NCI-H774 (cell line): ENCODE measurements at places on chromosomes 4 and X.

DNA sequence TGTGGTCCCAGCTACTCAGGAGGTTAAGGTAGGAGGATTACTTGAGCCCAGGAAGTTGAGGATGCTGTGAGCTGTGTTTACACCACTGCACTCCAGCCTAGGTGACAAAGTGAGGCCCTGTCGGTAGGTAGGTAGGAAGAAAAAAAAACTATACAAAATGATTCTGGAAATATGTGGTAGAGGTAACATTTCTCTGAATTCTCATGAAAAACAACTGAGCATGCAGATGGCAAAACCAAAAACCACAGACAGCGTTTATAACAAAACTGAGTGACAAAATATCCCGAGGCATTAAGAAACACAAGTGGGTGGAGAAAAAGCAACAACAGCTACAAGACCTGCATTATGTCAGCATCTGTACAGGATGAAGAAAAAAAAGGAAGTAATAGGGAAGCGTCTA lies 211.7 kb downstream of the DLG3 start:
- DNase-seq, result no peak

DNA sequence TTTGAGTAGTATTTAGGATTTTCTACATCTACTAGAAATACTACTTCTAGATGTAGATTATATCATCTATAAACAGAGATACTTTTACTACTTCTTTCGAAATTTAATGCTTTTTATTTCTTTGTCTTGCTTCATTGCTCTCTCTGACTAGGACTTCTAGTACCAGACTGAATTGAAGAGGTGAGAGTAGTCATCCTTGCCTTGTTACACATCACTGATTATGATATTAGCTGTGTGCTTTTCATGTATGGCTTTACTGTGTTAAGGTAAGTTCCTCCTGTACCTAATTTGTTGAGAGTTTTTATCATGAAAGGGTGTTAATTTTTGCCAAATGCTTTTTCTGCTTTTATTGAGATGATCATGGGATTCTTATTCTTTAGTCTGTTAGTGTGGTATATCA lies 19.6 kb upstream of the IL2 start:
- no peak for DNase-seq

GRCh38 chrX:145631461-145631951 lies 186.1 kb upstream of the SLITRK2 start:
- DNase-seq, result no peak

DNA sequence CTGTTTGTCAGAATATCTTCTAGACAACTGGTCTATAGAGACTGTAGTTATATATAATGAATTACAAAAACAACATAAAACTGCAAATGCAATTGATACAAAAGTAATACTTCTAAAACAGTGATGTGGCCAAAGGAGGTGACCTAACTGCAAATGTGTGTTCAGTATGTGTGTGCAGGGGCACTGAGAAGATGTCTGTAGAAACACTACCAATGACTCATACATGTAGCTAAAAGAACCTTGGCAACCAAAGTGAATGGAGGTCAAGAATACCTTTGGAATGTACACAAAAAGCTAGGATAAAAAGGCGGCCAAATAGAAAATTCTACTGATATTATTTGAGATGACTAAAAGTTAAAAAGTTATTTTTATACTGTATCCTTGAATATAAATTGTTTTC lies 261.8 kb downstream of the CAMK2D start:
- no peak for DNase-seq

- no peak for DNase-seq
Observed at GRCh38 chr4:108382751-108383150, 214.0 kb upstream of the LEF1 start.

- DNase-seq, result no peak
Observed at GRCh38 chr4:3391422-3391821, 50.3 kb upstream of the HGFAC start.

DNA sequence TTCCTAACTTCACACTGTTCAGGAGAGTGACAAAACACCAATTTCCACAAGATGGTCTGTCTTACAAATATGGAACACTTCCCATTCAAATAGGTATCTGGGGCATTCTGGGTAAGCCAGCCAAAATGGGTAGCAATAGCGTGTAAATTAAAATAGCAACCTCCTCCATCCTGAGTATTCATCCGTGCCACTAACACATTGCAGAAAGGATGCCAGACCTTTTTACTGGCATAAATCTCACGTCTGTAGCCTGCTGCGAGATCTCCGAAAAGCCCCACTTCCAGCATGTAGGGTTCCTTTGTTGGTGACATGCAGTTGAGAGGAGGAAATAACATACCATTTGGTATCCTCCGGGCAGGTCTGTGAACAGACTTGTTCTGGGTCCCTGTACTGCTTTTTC lies 52.7 kb upstream of the RAI2 start:
- DNase-seq, result no peak

DNA sequence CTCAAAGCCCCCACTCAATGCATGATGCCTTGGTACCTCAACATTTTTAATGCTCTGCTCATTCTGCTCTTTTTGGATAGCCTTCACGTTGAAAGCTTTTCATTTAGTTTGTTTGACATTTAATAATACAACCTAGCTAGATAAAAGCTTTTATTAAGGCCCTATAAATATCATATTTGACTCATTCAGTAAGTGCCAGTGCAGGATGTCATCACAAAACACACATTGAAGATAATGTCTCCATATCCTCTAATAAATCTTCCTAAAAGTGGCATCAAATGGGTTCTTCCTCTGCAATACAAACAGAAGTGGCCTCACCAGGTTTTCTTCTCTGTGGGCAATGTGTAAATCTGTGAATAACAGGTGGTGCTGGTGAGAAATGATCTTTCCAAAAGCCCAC lies 12.0 kb upstream of the PCYT1B start:
- DNase-seq, result no peak

DNA sequence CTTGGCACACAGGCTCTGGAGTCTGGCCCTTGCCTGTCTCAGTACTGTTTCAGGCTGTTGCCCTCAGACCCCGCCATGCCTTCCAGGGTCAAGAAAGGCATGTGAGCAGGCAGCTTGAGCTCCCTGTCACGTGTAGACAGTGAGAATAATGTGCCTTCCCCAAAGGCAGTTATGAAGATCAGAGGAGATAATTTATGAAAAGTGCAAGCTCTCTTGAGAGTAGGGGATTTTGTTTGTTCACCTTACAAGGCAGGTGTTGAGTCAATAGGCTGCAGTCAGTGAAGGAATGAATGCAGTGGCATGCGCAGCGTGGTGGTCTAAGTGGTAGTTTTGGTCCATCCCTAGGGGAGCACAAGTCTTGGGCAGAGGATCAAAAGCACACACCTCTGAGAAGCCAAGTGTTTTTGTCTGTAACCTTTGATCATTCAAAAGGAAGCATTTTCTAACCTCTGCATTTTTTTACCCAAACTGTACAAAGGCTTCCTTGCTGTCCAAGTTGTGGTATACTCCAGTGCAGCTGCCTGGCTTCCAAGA lies 14.4 kb downstream of the HADH start:
- no peak for DNase-seq

DNA sequence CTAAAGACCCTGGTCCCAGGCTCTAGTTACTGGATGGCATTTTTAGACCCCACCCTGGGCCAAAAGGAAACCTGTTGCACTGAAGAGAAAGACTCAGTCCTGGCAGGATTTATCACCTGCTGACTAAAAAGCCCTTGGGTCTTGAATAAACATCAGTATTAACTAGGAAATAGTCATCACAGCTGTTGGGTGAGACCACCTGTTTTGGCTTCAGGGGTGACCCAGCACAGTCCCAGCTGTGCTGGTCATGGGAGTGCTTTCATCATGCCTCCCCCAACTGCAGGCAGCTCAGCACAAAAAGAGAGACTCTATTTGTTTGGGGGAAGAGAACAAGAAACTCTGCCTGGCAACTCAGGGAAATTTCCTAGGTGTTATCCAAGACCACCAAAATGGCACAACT lies 903.2 kb downstream of the C4orf33 start:
- DNase-seq, result no peak

- peak; percentile 45 for DNase-seq
Observed at GRCh38 chr4:7043284-7044136, at the start of gene TADA2B. TADA2B (plus strand) TSS chr4:7043372; CDS start chr4:7043580, 208 bp downstream.

DNA sequence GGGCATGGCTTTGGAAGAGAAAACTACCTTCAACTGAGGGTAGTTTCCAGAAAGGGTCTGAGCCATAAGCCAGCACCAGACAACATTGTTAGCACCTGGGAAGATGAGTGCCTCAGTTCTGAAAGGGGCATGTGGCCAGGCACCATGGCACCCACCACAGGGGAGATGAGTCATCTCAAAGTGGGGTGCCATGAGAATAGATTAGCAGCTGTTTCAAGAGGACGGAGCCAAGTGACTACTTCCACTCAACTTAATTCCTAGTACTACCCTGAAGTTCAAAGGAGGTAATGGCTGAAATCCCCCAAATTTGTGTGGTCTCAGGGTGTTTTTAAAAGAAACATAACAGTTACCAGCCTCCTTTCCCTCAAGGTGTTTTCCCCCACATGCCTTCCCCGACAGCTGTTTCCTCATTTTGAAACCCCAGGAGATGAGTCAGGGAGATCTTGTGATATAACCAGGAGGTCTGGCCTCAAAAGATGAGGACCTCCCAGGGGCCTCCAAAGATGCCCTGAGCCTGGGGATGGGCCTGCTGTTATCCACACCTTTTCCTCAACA lies 27.8 kb upstream of the FTHL17 start:
- DNase-seq, result no peak

GRCh38 chr4:55927803-55928437 lies 20.8 kb upstream of the CEP135 start:
- DNase-seq, result no peak

DNA sequence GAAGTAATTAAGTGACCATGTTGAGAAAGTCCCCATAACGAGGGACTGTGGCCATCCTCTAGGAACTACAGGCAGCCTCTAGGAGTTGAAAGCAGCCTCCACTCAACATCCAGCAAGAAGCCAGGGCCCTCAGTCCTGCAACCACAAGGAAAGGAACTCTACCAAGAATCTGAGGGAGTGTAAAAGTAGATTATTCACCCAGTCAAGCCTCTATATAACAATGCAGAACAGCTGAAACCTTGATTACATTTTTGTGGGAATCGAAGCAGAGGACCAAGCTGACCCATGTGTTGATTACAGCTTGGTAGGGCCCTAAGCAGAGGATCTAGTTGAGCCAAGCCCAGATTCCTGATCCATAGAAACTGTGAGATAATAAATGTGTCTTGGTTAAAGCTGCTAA lies 17.1 kb downstream of the RPS6KA6 start:
- no peak for DNase-seq

DNA sequence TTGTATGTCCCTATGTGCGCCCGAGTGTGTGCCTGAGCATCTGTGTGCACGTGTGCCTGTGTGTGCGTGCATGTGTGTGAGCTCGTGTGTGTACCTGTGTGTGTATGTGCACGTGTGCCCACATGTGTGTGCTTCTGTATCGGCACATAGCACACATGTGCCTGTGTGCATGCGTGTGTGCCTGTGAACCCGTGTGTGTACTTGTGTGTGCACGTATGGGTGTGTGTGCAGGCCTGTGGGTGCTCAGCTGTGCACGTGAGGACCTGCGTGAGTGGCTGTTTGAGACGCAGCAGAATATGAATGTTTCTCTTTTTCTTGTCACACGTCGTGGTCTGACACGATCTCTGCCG lies 4.3 kb downstream of the AKAP17A start:
- no peak for DNase-seq

DNA sequence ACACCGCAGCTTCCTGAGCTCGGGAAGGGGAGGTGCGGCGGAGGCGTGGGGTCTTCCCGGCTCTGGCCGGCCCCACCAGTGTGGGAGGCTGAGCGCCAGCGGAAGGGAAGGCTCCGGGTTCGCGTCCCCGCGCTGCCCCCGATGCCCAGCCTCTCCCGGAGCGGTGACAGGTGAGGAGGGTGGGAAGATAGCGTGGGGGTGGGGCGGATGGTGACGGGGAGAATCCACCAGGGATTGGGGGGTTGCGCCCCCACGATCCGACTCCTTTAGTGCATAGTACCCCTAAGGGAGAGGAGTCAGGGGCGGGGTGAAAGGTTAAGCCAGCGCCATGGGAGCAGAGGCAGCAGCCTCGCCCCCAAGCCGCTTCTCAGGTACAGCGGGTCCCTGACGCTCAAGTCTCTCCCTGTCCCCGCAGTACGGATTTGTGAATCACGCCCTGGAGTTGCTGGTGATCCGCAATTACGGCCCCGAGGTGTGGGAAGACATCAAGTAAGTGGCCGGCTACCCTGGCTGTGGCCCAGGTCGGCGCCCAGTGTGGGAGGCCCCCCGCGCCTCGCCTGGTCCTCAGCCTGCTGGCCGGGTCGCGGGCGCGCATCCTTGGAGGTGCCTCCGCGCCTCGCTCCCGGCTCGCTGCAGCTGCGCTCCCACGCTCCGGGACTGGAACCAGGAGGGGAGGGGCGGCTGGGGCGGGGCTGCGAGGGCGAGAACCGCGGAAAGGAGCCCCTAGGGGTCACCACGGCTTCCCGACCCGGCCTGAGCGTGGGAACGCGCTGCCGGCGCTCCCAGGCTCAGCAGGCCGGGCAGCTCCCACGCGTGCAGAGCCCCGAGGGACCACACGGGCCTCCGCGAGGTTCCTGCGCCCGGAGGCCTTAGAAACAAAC lies 791 bp downstream of the GUCY1B1 start:
- no peak for DNase-seq

GRCh38 chr4:116015549-116015948 lies 902.1 kb upstream of the NDST4 start:
- no peak for DNase-seq

GRCh38 chr4:98387345-98388026 lies 126.3 kb downstream of the RAP1GDS1 start:
- DNase-seq, result no peak

- DNase-seq, result no peak
Observed at GRCh38 chr4:151719956-151720334, 40.9 kb downstream of the GATB start.

- DNase-seq, result no peak
Observed at GRCh38 chr4:173135241-173135847, 33.3 kb upstream of the GALNT7 start.

- DNase-seq, result no peak
Observed at GRCh38 chr4:27149541-27150212, 289.0 kb downstream of the STIM2 start.

DNA sequence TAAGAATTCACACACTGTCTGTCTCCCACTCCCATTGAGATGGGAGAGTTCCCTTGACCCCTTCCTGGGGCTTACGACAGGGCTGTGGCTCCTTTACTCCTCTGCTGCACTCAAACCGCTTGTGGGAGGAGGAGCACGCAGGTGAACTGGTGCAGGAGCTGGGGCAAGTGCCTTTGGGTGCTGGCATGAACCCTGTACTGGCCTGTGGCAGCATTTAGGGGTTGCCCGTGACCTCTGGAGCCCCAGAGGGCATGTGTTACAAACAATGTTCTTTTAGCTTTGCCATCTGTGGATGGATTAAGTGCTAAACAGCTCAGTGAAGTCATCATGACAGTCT lies 21.8 kb upstream of the FTHL17 start:
- no peak for DNase-seq

GRCh38 chr4:42411803-42412202 lies 14.5 kb downstream of the SHISA3 start:
- DNase-seq, result no peak

DNA sequence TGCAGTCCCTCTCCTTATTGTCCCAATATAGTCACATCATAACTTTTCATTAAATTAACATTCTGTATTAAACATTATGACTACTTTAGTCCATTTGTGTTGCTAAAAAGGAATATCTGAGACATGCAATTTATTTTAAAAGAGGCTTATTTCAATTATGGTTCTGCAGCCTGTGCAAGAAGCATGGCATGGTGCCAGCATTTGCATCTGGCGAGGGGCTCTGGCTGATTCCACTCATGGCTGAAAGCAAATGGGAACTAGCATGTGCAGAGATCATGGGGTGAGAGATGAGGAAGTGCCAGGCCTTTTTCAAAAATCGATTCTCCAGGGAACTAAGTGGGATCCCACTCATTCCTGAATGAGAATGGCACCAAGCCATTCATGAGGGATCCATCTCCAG lies 476.3 kb upstream of the RPS6KA3 start:
- no peak for DNase-seq

GRCh38 chrX:72659723-72660122 lies 54.4 kb downstream of the PHKA1 start:
- no peak for DNase-seq
